ENCODE measurements at places on chromosomes 6 and 20.

DNA sequence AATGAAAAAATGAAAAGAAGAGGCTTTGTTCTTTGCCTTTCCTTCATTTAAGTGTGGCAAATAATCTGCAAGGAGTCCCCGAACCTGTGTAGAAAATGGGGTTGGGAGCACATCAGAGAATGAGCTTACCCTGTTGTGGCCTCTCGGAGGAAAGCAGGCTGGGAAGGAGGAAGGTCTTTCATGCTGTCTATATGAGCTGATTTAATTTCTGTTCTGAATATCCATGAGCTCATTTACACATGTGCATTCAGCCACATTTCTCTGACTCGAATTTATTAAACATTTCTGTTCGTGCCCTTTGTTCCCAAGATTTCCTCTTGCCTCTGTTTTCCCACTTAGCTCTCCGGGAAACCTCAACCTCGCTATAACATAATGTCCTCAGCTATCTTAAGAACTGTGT is 584.4 kb upstream of the CDH4 start:
- DNase-seq = no peak

DNA sequence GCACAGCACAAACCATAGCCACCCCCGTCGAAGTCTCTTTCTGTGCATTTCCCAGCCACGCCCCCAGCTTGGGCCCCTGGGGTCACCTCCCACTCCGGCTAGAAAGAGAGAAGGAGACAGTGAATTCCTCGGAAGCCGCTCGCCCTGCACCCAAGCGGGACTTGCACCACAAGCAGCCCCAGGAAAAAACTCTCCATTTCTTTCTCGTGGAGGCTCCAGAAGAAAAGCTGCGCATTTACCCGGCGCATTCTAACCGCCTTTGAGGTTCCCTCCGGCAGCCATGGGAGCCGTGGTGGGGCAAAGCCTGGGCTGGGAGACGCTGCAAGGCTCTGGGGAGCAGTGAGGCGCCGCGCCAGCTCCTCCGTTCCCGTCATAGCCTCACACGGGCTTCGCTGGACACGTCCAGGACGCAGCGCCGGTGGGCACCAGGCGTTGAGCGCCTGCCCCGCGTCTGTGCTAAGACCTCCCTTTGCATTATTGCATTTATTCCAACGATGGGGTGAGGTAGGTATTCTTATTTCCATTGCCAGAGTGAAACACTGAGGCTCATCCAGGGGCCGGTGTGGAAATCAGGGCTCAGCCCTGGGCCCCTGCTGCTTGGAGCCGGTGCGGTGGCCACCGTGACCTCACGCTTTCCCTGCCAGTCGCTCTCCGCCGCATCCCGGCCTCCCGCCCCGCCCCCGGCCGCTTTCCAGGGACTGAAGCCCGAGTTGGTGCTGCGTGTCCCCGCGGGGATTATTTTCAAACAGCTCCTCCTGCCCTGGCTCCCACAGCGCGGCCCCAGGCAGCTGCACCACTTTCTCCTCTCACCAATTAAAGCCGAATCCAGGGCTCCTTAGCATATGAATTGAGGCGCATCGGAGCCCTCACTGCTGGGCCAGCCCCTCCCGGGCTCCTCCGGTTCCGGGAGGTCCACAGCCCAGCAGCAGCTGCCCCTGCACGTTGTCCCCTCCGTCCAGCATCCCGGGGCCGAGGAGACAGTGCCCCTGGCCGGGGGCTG is 148.3 kb upstream of the AFDN start:
- DNase-seq = peak; percentile 61

GRCh38 chr6:16592223-16592911 is 168.9 kb downstream of the ATXN1 start:
- DNase-seq = no peak

DNA sequence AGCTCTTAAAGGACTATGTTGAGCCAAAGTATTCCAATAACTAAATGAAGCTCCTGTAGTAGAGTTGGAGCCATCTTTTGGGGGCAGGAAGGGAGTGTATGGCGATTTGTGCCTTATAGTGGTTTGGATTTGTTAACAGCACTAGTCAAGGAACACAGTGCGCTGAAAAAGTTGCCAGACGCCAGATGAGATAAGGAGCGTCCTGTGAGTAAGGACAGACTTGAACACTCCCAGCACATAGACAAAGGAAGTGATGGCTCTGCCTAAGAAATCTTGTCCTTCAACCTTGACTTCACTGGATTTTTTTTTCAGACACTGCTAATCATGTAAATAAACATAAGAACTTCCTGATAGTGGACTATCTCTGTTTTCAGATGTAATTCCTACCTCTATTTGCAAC is 136.9 kb downstream of the TRMT11 start:
- DNase-seq = no peak

DNA sequence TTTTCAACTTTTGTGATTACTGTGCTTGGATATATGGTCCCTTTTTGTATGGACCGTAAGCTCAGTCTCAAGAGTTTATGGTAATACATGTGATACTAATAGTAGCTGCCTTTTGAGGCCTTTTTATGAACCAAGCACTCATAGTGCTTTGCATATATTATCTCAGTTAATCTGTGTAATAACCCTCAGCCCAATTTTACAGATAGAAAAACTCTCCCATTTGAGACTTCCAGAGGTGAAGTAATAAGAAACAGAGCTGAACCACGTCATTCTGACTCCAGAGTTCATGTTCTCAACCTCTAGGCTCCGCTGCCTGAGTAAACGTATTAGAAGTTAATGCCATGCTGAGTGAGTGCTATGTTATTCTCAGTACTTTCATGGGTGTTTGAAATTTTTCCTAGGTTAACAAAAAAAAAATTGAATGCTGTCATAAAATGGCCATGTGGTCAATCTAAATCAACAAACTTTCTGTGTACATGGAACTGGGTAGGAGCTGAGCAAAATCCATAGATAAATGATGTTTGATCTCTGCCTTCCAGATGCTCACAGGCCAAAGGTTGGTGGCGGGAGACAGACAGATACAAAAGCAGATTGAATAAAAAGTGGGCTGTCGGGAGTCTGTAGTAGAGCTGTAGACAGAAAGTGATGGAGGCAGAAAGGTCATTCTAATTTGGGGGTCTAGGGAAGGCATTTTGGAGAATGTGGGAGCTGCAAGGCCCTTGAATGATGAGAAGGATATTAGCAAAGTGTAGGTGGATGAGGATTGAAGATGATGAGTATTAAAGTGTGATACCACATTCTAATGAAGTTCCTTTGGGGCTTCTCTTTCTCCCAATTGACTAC is 22.6 kb upstream of the ELOVL2 start:
- no peak for DNase-seq

GRCh38 chr6:143247586-143247985 is 186.9 kb downstream of the AIG1 start:
- DNase-seq = no peak

- peak; percentile 30 for DNase-seq
Measured at GRCh38 chr20:38804682-38805501, 605 bp upstream of the PPP1R16B start.

DNA sequence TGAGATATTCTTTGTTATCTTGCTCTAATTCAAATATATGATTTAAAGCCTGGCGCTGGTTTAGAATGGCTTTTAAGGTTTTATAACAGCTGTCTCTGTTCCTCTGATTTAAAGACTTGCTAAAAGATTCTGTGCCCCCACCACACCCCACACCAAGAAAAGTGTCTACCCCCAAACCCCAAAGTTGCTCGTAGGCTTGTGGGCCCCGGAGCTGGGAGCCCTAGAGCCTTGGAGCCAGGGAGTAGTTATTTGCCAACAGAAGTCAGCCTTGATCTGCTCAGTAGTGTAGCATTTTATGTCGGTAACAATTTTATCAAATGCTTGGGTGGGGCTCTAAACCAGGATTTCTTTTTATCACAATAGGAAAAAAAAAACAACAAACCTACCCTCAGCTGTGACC is 105.2 kb upstream of the TRAF3IP2 start:
- no peak for DNase-seq

DNA sequence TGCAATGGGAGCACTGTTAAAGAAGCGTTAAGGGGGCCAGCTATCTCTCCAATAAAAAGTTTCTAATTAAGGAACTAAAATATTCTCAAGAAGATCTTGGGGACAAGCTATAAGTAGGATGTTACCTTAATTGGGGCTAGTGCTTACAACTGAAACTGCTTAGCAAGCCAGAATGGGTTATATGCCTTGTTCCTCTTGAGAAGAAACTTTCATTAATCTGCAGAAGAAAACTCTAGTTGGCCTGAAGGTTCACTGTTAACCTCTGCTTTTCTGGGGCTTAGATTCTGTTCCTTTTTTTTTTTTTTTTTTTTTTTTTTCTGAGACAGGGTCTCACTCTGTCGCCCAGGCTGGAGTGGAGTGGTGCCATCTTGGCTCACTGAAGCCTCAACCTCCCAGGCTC is 82.2 kb downstream of the BACH2 start:
- no peak for DNase-seq

DNA sequence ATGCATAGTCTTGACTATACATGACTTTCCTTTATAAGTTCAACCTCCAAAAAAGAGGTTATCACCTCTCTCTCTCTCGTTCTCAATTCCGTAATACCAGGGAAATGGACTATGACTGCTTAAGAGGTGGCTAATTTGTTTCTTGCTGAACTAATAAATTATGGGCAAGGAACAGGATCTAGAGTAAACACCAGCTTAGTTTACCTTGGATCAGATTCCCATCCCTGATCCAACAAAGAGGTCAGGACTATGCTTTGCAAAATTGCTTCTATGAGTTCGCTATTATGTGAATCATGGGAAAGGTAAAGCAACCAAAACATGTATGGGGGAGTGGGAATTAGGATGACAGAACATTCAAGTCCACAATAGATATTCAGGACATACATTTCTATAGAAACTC is 630.7 kb downstream of the HACE1 start:
- no peak for DNase-seq

DNA sequence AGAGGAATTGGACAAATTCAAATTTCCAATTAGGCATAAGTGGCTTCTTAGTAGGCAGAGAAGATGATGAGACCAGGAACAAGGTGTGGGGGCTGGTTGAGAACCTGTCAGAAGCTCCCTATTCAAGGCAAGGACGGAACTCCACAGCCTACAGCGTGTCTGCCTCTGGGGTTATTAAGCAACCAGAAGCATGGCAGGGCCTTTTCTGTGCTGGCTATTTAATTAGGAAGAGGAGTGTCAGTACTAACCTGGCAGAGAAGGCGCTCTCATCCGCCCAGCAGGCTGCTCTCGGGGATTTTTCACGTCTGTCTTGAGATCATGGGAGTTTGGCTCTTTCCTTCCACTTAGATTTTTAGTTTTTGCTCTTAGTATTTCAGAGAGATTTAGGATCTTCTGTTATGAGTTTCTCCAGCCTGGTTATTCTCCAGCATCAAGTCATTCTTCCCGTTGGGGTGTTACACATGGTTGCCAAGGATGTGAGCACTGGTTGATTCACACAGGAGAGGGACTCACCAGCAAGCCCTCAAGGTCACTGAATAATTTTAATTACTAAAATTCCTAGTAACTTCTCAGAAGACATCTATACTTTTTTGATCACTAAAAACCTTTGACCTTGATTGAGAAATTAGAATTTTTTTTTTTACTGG is 23.9 kb downstream of the ADTRP start:
- no peak for DNase-seq

DNA sequence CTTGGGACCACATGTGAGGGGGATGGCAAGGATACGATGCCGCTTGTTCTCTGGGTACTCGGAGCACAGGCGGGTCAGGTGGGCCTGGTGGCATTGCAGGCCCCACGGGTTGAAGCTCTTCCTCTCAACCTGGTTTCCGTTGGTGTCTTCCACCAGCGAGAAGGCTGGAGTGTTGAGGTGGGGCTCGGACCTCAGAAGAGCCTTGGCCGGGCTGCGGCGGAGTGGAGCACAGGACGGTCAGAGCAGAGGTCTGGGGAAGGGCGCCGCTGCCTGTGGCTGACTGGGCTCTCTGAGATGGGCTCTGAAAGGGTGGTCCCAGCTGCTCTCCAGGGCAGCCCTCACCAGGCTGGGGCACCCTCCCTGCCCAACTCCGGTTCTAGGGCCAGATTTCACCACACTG is 15.2 kb upstream of the UQCC2 start:
- DNase-seq = no peak

DNA sequence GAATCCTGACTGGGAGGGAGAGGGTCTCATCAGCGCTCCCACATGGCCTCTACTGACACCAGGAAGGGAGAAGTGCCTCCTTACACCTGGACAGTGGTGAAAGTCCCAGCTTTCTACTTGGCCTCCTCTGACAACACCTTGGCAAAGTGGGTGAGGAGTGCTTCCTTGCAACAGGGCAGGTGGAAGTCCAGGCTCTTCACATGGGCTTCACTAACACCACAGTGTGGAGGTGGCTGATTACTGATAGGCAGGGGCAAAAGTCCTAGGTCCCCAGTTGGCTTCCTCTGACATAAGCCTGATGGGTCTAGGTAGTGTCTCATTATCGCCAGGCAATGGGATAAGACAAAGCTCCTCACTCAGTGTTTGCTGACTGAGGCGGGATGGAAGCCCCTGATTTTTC is 9.5 kb upstream of the HLA-DRA start:
- no peak for DNase-seq

- DNase-seq = no peak
Measured at GRCh38 chr6:161596807-161597520, 323.1 kb upstream of the AGPAT4 start.

GRCh38 chr6:116409756-116410155 is 39.0 kb downstream of the DSE start:
- no peak for DNase-seq

- no peak for DNase-seq
Measured at GRCh38 chr20:33851842-33852466, 40.8 kb downstream of the CHMP4B start.

DNA sequence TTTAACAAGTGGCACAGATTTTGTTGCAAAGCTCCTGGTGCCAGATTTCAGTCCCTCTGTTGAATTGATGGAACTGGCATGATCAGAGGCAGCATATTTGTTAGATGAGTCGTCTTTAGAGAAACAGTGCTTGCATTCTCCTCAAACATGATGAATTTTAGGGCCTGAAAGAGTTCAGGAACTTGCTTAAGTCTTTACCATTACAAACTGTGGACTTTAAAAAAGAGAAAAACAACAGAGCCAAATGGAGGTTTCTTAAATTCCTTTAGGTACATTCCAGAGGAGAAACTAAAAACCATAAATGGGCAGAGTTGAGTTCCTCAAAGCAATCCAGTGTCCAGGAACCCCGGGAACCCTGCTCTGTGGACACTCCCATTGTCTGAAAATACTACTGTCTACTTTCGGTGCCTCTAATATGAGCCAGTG is 2.5 kb downstream of the GTF2H5 start:
- DNase-seq = no peak

DNA sequence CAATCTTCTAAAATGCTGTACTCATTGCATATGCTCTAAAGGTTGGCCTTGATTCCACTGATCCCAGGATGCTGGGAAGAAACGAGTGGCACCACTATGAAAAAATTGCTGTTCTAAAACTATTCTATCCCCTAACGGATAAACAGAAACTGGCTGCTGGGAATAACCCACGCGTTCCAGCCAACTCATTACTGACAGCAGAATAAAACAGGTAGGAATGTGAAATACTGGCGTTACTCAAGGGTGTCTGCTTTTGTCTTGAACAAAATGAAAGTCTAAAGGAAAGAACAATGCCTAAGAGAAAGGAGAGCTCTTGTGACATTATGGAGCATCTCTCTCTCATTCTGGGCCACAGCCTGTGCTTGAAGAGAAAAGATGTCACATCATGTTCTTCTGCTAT is 26.1 kb downstream of the GPR63 start:
- DNase-seq = no peak

GRCh38 chr6:7960848-7961247 is 50.3 kb upstream of the TXNDC5 start:
- no peak for DNase-seq

All from heart left ventricle (tissue), 16 donors.